ENCODE measurements at places on chromosomes 7 and 10.

GRCh38 chr10:46328853-46329689, 42.3 kb downstream of the ANTXRL start:
- DNase-seq, result no peak

GRCh38 chr10:122981066-122981464, 864 bp downstream of the PSTK start:
- peak; percentile 57 for DNase-seq

GRCh38 chr10:31698181-31698830, 230.3 kb downstream of the ARHGAP12 start:
- peak; percentile 65 for DNase-seq

DNA sequence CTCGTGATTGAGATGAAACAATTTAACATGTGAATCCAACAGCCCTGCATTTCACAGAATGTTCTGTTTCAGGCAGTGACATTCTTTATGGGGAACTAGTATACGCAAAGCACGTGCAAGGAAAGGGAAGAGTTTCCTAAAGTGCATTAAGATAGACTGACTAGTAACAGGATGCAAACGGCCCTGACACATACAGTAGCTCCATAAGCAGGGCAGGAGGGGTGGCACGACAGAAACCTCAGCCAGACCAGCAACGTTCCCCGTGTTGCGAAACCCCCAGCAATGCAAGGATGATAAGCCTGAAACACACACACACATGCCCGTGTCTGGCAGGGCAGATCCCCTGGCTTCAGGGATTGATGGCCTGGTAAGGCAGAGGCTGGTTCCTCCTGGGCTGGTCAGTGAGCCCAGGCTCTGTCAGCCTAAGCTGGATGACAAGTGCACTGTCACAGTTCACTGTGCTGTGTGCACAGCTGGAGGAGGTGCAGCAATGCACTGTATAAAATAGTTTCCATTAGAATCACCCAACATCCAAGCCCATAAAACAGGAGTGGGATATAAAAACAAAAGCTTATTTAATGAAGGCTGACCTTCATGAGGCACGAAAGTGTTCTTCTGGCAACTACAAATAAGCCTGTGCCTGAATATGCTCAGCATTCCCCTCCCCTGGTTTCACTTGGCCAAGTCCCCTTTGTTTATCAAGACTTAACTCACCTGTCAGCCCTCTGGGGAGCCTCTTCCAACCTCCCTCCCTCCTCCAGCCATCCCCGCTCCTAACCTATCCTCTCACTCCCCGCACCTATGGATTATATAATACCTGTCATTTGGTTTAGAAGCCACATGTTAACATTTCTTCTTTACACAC, 88.8 kb downstream of the GSAP start:
- DNase-seq, result peak; percentile 72

- no peak for DNase-seq
These were observed 29.5 kb upstream of the DNAAF5 start for GRCh38 chr7:696812-697551.

GRCh38 chr7:82745117-82745516, 301.5 kb upstream of the CACNA2D1 start:
- peak; percentile 29 for DNase-seq

GRCh38 chr7:52670608-52671225, 364.7 kb upstream of the POM121L12 start:
- no peak for DNase-seq

- DNase-seq, result no peak
These were observed 9.2 kb downstream of the MKI67 start for GRCh38 chr10:128116851-128117615.

DNA sequence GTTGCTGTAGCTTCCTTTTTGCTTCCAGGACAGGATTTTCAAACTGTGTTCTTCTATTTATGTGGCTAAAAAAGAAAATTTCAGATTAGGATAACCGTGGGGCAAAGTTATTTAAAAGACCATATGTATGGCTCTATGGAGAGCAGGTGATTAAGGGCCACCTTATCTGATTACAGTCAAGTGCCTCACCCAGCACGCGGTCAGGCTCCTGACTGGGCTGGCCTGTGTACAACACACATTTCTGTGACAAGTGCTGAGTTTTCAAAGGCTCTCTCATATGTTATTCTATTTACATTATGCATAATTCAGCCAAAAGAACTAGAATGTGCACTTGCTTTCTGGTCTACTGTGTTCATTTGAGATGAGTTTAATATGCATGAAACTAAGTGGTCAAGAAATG, 547.4 kb downstream of the PHTF2 start:
- DNase-seq, result no peak

GRCh38 chr10:48671914-48672595, 12.6 kb upstream of the WDFY4 start:
- DNase-seq, result no peak

DNA sequence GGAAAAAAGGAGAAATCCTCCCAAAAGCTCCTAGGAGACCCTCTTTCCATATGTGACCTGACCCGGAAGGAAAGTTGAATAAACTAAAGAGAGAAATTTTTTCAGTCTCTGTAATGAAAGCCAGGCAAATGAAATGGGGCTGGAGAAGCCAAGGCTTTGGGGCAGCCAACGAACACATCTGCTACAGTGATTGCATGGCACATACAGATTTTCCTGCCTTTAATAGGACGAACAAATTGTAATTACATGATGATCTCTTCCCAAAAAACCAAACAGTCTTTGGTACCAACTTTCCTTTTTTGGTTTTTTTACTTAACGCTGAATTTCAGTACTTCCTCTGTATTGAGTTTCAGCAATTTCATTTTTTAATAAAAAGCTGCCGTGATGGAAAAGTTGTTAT, 23.5 kb upstream of the PTN start:
- DNase-seq, result no peak

DNA sequence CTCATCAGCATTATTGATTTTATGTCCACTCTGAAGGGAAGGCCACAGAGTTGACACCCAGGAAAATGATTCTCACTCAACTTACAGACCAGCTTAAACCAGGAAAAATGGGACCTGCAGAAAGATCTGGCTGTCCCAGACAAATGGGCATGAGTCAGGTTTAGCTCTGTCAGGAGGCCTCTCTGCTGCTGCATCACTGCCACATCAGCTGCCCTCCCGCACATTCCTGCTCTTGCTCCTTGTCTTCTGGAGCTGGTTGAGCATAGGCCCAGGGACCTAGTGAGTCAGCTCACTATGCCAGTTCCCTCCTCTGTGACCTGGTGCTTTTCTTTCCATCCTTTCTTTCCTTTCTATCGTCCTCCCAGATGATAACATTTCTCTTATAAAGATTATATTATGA, 18.8 kb upstream of the SMNDC1 start:
- peak; percentile 79 for DNase-seq

DNA sequence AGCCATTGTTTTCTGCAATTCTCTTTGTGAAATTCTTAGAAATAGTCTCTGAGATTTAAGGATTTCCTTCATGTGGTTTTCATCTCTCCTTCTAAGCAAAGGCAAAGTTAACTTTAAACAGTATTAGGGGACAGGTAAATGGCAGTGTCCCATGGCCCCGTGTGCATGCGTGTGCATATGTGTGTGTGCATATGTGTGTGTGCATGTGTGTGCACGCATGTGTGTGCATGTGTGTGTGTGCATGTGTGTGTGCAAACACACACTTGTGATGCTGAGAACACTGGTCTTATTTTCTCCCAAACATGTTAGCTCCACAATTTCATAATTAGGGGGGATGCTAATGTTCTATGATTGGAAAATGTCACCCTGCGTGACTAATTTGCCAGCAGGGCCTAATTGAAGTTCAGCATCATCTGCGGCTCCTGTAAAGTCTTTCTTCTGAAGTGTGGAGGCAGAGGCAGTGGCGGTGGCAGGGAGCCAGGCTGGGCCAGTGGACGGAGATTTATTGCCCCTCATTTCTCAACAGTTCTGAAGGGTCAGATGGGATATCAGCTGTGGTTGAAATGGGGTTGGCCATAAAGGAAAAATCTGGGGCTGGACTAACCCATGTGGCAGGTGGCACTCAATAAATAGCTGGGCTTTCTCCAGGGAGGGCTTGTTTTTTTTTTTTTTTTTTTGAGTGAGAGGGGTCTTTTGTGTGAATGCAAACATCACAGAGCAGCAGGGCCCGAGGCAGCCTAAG, 289.3 kb upstream of the PODXL start:
- DNase-seq, result no peak

DNA sequence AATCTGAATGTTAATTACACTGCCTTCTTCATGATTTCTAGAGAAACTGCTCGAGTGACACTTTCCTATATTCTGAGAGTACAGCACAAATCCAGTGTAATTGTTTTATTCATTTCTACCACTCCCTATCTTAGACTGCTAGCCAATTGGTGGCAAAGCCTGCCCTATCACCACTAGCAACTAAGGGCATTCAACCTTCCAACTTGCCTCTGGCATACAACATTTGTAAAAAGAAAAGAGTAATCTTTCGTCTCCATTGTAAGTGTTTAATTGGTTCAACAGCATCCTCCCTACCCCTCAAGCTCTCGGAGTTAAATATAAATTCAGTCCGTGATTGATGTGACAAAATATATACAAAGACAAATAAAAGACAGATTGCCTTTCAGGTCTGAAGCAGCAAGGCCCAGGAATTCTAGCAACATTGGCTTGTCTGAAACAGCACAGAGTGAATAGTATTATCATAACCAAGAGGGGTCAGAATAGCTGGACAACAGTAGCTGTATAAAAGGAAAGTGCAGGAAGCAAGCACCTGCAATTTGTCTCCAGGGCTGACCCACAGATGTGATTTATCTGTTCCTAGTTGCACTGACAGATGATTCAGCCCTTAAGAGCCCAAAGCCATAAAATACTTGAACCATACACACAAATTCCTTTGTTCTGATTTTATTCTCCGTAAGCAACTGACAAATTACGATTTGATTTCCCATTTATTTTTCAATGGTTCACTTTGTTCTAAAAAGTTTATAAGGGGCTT, 47.6 kb upstream of the ANKRD1 start:
- peak; percentile 79 for DNase-seq

- DNase-seq, result no peak
These were observed 115.4 kb upstream of the ACBD5 start for GRCh38 chr10:27355918-27356573.

DNA sequence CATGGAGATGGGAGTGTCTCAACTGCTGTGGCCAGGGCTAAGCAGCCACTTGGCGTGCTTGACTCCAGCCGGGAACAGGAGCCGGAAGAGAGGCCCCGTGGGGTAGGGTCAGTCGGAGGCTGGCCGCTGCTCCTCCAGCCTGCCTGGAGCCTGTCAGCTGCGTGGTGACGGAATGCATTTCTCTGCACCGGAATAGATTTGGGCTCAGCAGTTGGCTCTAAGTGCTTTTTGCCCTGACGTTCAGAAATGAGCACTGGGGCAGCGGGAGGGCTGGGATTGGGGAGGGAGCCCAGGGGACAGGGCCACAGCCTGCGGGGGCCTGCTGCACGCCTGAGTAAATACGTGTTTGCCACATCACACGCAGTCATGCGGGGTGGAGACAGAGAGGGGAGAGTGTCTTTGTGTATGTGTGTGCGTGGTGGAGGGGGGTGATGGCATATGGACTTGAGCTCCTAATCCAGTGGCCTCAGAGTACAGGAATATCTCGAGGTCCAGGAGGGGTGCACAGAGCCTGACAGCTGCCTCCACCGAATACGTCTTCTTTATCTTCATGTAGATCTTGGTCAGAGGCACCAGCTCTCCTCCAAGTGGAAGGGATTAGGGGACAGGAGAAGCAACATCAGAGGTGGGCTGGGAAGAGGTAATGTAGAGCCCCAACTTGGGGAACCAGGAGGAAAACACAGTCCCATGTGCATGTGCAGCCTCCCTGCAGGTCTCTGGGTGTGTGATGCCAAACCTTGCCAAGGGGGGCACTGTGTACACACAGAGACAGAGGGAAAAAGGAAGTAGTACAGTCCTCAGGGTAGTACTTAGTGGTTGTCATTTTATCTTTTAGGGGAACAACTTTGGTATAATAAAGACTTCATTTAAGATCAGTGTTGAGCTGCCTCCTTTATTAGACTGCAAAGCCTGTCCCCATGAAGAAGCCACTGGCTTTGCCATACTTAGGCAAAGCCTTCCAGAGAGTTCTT, 151.4 kb downstream of the CDH23 start:
- DNase-seq, result no peak

- no peak for DNase-seq
These were observed 20.3 kb downstream of the ASB13 start for GRCh38 chr10:5645944-5646617.

DNA sequence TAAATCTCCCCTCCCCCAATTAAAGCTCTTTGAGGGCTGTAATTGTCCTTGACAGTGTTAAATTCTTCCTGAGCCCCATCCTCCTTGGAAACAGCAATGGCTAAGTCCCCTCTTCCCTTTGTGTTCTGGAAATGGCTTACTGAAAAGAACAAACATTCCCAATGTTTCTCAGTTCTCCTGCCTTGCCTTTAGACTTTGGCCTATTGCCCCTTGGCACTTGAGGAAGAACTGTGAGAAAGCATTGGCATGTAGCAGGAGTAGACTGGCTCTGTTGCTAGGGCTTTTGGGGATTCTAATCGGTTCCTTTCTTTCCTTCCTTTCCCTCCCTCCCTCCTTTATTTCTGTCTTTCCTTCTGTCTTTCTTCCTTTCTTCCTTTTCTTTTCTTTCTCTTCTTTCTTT, 463.3 kb upstream of the PODXL start:
- DNase-seq, result no peak

DNA sequence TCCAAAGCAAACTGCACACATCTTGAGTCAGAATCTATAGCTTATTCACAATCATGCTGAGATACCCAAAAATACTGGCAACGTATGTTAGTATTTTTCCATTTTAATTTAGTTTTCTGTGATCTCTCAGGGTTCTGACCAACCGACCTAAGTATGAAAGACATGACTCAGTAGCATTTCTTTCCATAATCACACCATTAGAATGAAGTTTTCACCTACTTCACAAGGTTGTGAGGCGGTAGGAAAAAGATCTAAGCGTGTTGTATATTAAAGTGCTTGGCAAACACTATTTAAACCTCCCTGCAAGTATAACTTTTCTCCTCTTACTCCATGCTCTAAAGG, 49.1 kb downstream of the PLCE1 start:
- DNase-seq, result no peak

DNA sequence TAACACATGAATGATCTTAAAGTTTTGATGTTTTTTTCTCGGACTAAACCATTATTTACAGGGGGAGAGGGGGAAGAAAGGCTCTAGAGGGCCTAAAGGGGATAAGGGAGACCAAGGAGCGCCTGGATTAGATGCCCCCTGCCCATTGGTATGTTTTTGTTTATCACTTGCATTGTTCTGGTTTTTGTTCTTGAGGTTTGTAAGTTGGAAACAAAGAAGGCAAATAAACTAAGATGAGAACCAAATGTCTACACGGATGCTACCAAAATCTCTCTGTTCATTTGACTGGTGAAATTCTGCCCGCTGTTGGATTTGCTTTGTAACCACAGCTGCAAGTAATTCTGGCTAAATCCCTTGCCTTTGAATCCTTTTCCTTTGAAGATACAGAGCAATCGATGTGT, 99.8 kb upstream of the MACROH2A2 start:
- DNase-seq, result no peak

- peak; percentile 47 for DNase-seq
These were observed 18.0 kb downstream of the MACC1 start for GRCh38 chr7:20199015-20199737.

- DNase-seq, result no peak
These were observed 16.6 kb downstream of the IDI2 start for GRCh38 chr10:1009071-1009494.

GRCh38 chr7:453597-454306, 65.9 kb downstream of the PDGFA start:
- DNase-seq, result no peak
